ENCODE measurements at places on chromosomes 11 and 22. TPM values are rescaled to one million over a fixed set of nuclear protein-coding genes. Genes with fewer than 3 reads are reported as not detected.

Gene CELSR1
- total RNA-seq, result 4.2 TPM

Gene DUSP18
- total RNA-seq, result 6.2 TPM

GRCh38 chr22:44882226-44882905 is 127.4 kb downstream of the PHF21B start:
- no peaks in the 10 kb centered on the region for H3K4me1 ChIP-seq
- H3K27ac ChIP-seq, result no peak overlapping the region
- H3K27me3 ChIP-seq, result no peaks in the 10 kb centered on the region
- no peak overlapping the region for H3K4me3 ChIP-seq

- no peaks in the 10 kb centered on the region for H3K27me3 ChIP-seq
- H3K4me1 ChIP-seq, result no peaks in the 10 kb centered on the region
- no peak overlapping the region for H3K27ac ChIP-seq
- DNase-seq, result no peak
- H3K4me3 ChIP-seq, result no peak overlapping the region
These were observed 197.9 kb upstream of the BDNF start for GRCh38 chr11:27898166-27898565.

DNA sequence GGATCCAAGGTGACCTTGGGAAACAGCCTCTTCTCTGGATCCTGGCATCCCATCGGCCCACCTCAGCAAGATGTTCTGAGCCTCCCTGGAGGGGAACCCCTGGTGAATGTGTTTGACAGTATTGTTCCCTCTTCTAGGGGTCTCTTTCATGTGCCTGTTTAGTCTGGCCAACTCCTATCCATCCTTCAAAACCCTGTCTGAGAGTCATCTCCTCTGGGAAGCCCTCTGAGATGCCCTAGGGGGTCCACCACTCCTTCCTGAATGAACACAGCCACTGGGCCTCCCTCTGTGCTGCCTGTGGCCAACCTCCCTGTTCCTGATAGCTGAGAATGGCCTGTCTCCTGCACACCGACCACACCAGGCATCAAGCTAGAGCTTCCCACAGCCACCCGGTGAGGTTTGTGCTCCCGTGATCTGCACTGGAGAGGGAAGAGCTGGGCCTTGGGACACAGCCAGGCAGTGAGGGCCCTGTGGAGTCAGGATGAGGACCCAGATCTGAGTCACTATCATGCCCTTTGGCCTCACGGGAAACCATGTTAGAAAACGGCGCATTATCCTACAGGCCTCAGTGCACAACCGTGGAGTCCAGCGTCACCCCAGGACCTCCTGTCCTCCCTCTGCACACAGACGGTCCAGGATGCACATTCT is 8.8 kb downstream of the WNT7B start:
- no peaks in the 10 kb centered on the region for H3K36me3 ChIP-seq
- H3K27me3 ChIP-seq, result peaks cover 5% of the 10 kb centered on the region
- no peak for DNase-seq

GRCh38 chr11:27694992-27695391 is 5.3 kb downstream of the BDNF start:
- H3K36me3 ChIP-seq, result no peaks in the 10 kb centered on the region
- H3K27me3 ChIP-seq, result no peaks in the 10 kb centered on the region
- H3K27ac ChIP-seq, result no peak overlapping the region
- DNase-seq, result no peak

GRCh38 chr11:62456630-62457029 is 37.8 kb downstream of the SCGB1A1 start:
- H3K36me3 ChIP-seq, result no peaks in the 10 kb centered on the region
- no peak for DNase-seq
- no peaks in the 10 kb centered on the region for H3K4me1 ChIP-seq
